T-helper 17 cell (primary cell): ENCODE measurements at places on chromosomes 1 and 21. TPM values are rescaled to one million over a fixed set of nuclear protein-coding genes. Genes with fewer than 3 reads are reported as not detected.

- no peak for DNase-seq
These were observed 140.0 kb downstream of the FCRL5 start for GRCh38 chr1:157412308-157412707.

DNA sequence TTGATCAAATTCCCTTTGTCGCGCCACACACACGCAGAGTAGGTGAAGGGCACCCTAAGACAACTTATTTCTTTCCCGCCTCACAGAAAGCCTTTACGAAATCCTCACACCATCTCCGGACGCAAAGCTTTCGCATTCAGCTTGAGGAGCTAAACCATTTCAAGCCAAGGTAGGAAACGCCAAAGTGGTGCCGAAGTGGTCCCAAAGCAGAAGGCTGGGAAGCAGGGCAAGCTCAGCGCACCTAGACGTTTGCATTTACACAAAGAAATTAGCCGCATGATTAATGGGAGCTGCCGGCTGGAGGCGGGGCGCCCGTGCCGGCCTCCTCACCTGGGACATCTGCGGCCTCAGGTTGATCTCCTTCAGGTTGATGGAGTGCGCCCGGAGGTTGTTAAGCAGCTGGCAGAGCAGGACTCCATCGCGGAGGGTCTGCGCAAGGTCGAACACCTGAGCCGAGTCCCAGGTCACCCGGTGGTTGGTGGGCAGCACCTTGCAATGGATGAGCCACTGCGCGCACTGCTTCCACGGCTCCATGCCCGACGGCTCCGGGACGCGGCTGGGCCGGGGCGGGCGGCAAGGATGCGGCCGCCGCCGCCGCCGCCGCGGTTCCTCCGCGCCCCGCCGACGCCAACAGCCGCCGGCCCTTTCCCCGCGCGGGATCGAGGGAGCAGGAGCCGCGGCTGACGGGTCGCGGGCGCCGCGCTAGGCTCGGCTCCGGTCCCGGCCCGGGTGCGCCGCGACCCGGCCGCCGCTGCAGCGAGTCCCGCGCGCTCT lies 457 bp downstream of the VAV3 start:
- no peak for DNase-seq

- DNase-seq = no peak
These were observed 111.4 kb downstream of the DHRS3 start for GRCh38 chr1:12506281-12507280.

DNA sequence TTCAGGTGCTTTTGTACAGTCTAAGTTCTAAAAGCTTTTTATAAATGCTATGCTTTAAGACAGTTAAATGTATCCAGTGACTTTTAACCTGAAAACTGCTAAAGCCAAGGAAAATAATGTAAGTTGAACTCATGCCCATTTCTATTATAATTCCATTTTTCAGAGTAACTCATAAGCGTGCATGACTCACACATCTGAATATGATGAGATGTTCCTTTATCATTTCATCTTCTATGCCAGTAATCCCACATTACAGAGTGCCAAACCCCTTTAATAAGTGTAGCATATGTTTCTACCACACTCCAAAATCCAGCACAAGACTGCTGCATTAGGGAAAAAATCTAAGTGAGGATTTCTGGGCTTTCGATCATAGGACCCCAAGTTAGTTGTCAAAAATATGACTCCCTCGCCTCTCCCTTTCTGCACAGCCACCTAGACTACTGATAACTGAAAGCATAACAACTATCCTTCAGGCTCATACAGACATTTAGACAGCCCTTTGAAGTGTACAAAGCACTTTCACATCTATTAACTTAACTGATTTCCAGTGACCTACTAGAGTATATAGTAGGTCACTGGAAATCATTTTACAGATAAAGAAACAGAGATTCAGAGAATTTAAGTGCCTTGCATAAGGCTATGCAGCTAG lies 45.3 kb downstream of the JAK1 start:
- no peak for DNase-seq

The ADAM30 gene
- not detected for total RNA-seq

The DDAH1 gene
- total RNA-seq = not detected
